CD4-positive, alpha-beta T cell treated with Interleukin-2 at 100 ng/mL for 4 hours (primary cell): ENCODE measurements at places on chromosomes 16 and 17.
A peak's percentile ranks its signal among the peaks of the same experiment; 100 is the strongest.

DNA sequence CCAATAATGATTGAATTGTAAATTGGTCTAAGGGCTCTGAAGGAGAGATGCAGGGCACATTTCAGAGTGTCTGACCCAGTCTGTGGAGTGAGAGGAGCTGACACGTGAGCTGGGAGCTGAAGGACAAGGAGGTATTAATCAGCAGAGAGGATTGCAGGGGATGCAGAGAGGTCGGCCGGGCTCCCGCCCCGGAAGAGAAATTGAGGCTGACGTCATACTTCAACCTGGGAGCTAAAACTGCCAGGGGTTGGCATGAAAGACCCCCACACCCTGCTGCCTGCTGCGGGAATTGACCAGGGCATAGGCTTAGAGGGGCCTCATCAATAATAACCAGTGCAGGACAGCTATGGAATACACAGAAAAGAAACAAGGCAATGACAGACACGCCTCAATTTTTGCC is 53.6 kb upstream of the CLEC19A start:
- no peak for DNase-seq

GRCh38 chr16:52912565-52913173 is 140.0 kb downstream of the CHD9NB start:
- peak; percentile 12 for DNase-seq

DNA sequence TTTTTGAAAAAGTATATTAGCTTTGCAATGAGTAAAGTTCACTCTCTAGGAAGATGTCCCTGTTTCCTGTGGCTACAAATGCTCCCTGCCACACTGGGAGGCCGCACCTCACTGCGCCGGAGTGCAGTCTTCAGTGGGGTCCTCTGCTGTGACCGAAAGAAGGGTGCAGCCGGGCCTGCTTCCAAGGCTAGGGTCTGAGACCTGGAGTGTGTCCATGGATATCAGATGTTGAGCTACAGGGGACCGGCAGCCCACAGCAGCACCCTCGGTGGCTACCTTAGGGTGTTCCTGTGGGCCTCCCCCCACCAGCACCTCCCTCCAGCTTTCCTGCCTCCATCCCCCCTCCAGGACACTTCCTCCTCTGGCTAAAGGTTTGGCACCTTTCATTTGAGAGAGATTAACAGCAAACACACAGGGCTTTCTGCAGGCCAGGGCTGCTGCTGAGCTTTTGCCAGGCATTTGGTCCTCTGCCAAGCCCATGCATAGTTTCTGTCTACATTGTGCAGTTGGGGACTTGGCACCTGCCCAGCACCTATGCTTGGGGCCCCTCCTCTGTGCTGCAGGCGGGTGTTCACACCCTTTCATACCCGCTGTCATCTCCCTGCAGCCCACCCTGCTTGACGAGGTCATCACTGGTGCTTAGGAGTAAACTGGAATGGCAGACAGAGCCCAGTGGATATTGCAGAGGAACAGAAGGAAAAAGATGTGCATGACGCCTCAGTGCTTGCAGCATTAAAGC is 33.8 kb upstream of the CRISPLD2 start:
- DNase-seq = no peak

DNA sequence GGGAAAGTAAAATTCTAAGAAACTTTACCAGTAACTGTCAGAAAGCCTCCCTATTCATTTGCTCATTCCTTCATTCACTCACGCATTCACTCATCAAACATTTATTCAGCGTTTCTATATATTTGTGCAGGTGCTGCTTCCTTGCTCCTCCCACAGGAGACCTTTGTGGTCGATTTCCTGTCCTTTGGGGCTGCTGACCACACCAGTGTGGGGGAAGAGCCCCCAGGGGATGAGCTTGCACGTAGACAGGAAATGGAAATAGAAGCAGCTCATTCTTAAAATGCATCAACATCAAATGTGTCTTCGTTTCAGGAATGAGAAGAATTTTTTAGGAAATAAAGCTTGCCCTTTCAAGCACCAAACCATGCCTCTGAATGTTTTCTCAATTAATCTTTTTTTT is 9.6 kb downstream of the PIK3R6 start:
- peak; percentile 14 for DNase-seq

DNA sequence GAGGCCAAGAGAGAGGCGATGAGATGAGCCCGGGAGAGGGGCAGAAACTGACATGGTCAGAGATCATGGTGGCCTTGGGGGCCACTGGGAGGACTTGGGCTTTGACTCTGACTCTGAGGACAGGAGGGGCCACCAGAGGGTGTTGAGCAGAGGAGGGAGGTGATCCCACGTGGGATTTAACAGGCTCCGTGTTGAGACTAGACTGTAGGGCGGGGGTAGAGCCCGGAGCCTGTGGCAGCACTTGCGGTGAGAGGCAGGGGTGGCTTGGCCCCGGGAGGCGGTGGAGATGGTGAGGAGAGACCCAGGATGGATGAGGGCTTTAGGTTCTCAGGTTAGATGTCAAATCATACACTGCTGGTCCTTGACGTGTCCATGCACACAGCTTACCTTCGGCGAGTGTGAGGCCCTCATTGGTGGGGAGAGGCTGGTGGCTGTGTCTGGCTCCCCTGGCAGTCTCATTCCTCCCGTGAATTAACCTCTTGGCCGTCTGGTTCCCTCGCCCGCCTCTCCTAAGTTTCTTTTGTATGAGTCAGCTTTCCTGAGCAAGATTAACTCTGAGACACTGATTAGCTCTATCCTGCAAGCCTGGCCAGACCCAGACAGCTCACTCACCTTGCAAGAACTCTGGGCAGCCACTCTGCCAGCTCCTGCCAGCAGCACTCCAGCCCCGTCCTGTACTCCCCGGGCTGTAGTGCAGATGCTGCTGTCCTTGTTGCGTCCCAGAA is 39.7 kb downstream of the VPS35L start:
- DNase-seq = no peak

DNA sequence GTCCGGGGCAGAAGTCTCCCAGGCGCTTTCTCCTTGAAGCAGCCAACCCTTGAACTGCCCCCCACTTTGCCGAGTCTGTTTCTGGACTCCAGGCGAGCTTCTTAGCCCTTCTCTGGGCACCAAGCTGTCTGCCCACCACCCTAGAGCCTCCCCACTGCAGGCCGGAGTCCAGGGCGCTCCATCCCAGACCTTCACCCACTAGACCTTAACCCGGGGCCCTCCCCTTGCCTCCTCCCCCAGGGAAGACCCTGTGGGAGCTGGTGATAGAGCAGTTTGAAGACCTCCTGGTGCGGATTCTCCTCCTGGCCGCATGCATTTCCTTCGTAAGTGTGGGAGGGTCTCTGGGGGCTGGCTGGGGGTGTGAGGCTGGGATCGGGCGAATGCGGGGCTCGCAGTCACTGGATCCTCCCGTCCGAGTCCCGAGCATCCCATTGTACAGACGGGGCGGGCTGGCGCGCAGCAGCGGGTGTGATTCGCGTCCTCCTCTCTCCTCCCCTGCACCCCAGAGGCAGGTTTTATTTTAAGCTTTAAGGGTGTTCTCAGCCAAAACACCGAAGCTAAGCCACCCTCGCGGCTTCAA is 1.1 kb downstream of the ATP2A1 start:
- DNase-seq = no peak

GRCh38 chr17:82889496-82890338 is 49.9 kb upstream of the ZNF750 start:
- DNase-seq = no peak

DNA sequence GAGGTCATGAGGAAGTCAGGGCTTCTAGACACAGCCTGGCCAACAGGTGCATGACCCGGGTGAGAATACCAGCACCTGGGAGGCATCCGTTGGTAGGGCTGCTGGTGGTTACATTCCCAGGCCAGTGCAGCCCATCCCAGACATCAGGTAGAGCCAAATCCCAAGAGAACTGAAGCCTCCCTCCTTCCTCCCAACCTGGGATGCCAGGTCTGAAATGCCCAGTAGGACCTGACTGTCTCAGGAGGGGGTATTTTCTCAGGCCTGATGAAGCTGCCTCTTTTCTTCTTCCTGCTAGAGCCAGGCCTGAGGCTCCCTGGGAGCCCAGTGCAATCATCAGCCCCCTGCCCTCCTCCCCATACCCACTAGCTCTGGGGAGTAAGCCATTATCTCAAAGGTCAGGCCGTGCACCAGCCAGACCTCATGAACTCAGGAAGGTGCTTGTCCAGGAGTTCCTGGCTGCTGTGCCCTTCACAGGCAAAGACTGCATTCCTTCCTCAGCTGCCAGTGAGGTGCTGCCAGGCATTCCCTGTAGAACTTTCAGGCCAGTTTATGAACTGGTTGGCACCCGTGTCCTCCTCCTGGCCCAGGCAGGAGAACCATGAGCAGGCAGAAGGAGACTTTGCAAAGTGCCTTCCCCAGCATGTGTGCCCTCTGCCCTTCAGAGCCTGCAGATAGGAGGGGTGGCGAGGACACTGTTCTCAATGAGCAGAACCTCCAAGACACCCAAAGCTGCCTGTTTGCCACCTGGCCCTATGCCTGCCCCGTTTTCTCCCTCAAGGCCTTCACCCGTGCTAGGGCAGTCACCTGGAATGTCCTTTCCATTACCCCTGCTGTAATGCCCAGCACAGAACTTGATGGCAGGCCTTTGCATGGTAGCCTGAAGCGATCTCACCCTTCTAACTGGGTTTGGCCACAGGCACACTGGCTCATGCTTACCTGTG is 7.6 kb downstream of the TBX2 start:
- DNase-seq = no peak

DNA sequence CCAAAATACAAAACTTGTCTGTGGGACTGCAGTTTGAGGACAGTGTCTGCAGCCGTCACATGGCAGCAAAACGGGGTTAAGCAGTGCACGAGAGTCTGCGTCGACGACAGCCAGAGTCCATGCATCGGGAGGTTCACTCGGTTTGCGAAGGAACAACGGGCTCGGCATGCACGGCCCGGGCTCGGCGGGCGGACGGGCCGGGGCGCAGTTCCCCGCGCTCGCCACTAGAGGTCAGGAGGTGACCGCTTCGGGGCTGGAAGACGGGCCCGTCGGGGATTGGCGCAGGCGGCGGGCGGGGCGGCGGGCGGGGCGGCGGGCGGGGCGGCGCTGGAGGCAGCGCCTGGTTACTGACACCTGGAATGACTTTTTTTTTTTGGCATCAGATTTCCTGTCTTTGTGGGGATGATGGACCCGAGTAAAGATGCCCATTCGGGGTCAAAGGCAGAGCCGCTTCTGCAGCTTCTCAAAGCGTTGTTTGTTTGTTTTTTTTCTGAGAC is 6.5 kb downstream of the SCGB1C2 start:
- DNase-seq = peak; percentile 86

DNA sequence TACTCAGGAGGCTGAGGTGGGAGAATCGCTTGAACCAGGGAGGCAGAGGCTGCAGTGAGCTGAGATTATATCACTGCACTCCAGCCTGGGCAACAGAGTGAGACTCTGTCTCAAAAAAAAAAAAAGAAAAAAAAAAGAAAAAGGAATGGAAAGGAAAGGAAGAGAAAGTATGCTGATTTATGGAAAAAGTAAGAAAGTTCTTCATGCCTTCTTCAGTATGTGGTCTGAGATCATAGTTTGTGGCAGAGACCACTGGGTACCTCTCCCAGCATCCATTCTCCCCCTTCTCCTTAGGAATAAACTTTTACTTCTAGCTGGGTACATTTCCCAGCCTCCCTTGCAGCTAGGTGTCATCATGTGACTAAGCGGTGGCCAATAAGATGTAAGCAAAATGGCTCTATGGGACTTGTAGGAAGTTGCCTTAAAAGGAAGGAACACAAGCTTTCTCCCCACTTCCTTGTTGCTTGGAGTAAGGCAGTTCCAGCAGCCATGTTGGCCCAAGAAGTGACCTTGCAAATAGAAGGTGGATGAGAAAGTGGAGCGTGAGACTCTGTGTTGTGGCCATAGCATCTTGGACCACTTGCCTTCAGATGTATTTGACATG is 26.1 kb upstream of the XPO6 start:
- no peak for DNase-seq

- DNase-seq = no peak
These were observed 113.6 kb downstream of the RAP1GAP2 start for GRCh38 chr17:2909846-2910234.

GRCh38 chr16:27511657-27512448 is 37.9 kb downstream of the GTF3C1 start:
- DNase-seq = no peak

GRCh38 chr16:14600164-14600563 is 29.9 kb downstream of the PARN start:
- DNase-seq = peak; percentile 18

DNA sequence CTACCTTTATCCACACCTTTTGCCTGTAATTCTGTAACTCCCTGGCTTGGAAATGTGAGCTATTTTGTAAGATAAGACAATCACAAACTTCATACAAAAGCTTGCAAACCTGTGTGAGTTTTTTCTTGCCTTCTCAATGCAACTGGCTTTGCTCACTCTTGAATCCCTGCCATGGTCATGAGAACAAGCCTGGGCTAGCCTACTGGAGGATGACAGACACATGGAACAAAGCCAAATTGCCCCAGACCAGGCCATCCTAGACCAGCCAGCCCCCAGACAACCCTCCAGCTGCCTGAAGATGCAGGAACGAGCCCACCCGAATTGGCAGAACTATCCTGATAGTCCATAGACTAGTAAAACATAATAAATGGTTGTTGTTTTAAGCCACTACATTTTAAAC is 466.6 kb upstream of the ERCC4 start:
- no peak for DNase-seq

DNA sequence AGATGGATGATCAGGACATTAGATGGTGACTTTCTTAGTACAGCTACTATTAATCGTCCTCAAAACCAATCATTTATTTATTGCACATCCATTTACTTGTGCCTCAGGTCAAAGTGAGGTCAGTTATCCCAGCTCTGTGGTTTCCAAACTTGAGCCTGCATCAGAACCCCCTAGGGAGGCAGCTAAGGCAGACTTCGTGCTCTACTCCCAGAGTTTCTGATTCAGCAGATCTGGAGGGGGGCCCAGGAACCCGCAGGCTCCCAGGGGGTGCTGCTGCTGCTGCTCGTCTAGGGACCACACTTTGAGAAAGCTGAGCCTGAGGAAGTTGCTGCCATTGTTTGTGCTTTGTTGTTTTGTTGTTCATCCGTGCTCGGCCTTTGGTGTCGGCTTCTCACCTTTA is 44.0 kb upstream of the CLEC18B start:
- DNase-seq = no peak

- DNase-seq = no peak
These were observed 113.2 kb upstream of the IRX5 start for GRCh38 chr16:54817432-54817831.

DNA sequence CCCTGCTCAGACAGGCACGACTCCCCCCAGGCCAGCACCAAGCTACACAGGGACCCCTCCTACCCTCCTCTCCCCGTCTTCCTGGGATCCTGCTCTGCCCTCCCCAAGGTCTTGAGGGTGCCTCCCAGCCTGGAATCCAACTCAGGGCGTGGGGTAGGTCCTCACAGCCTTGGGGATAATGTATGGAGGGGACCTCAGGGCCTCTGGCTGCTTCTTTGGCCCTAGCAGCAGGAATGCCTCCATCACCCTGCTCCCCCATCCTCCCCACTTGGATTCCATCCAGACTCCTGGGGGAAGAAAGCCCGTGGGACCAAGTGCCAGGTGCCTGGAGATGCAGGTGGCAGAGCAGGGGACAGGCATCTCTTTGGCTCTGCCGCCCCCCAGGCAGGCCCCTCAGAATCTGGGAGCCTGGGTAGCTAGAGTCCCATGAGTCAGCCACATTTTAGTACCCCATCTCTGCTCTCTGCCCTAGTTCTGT is 10.7 kb upstream of the STAC2 start:
- DNase-seq = no peak
